ENCODE measurements at places on chromosomes 12 and 14.
A peak's percentile ranks its signal among the peaks of the same experiment; 100 is the strongest.

- DNase-seq: no peak
These were observed 236.7 kb downstream of the CHST11 start for GRCh38 chr12:104693493-104693892.

- no peak for DNase-seq
These were observed 12.6 kb upstream of the PLD4 start for GRCh38 chr14:104912053-104912452.

DNA sequence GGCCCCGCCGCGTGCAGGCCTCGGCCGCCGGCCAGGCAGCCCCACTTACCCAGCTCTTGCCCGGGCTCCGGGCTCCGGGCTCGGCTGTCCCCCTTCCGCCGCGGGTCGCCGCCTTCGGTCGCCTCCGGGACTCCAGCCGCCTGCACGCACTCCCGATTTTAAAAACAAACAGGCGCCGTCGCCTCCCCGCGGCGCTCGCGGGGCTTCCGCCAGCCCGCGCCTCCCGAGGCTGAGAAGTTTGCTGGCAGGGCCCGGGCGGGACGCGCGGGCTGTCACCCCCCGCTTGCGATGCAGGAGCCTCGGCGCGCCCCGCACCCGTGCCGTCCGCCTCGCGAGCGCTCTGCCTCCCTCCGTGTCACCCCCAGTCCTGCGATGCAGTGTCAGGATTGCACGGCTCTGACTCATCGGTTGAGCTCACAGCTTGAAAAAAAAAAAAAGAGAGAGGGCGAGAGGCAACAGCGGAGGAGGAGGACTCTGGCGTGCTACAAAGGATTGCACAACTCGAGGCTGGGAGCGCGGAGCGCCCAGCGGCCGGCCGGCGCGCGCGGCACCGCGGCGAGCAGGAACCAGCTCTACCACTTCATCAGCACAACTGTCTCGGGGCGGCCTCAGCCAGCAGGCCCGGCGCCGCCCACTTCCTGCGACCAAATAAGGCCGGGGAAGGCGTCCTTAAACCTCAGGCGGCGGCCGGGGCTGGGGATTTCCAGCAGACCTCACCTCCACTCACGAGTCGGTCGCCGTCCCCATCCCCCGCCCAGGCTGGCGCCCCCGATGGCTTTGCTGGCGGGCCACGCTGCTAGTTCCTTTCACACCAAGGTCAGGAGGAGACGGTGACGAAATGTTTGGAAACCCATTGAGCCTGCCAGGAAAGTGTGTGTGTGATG, 45.8 kb upstream of the PNMA1 start:
- DNase-seq: peak; percentile 99

GRCh38 chr14:21096438-21096837, 2.0 kb downstream of the ZNF219 start:
- no peak for DNase-seq

DNA sequence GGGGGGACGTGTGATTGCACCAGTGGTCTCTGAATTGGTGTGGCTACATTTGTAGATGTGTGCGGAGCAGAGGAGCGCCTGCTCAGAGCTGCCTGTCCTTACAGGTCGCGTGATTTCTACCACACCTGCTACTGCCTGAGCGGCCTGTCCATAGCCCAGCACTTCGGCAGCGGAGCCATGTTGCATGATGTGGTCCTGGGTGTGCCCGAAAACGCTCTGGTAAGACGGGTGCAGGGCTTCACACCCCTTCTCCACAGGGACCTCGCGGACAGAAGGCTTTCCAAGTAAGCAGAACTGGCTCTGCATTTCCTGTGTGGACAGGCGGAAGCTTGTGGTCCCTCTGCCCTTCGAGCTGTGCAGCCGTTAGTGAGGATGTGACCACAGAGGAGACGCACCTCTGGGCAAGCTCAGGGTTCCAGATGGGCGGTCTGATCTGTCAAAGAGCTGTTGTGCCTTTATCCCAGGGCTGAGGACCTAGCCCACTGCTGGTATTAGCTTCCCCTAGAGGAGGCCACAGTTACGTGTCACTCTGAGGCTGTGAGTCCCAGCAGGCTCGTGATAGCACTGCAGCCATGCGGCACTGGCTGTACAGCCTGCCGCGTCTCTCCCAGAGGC, 47.7 kb downstream of the MAX start:
- DNase-seq: no peak
